Endothelial cell (in vitro differentiated cells): ENCODE measurements at places on chromosomes 7 and 10.

DNA sequence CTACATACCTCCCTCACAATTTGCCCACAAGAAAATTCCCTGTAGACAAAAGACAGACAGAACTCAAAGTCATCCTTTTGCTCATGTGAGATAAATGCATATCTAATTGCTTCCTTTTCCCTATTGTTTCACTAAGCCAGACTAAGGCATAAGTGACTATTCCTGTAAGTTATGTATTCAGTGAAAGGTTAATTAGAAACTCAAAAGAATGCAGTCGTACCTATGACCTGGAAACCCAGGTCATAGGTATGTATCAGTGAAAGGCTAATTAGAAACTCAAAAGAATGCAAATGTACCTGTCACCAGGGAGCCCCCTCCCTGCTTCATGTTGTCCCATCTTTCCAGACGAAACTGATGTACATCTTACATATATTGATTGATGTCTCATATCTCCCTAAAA lies 10.3 kb upstream of the GARS1 start:
- H3K27me3 ChIP-seq, result no peaks in the 10 kb centered on the region
- H3K4me3 ChIP-seq, result no peak overlapping the region
- peaks cover 4% of the 10 kb centered on the region for H3K4me1 ChIP-seq
- H3K27ac ChIP-seq, result no peak overlapping the region
- no peak for DNase-seq
- H3K36me3 ChIP-seq, result peaks cover 27% of the 10 kb centered on the region

- no peak overlapping the region for H3K4me3 ChIP-seq
- H3K27me3 ChIP-seq, result no peaks in the 10 kb centered on the region
- H3K27ac ChIP-seq, result no peak overlapping the region
- no peaks in the 10 kb centered on the region for H3K36me3 ChIP-seq
- DNase-seq, result no peak
Observed at GRCh38 chr7:88965371-88965770, 169.8 kb upstream of the TEX47 start.

DNA sequence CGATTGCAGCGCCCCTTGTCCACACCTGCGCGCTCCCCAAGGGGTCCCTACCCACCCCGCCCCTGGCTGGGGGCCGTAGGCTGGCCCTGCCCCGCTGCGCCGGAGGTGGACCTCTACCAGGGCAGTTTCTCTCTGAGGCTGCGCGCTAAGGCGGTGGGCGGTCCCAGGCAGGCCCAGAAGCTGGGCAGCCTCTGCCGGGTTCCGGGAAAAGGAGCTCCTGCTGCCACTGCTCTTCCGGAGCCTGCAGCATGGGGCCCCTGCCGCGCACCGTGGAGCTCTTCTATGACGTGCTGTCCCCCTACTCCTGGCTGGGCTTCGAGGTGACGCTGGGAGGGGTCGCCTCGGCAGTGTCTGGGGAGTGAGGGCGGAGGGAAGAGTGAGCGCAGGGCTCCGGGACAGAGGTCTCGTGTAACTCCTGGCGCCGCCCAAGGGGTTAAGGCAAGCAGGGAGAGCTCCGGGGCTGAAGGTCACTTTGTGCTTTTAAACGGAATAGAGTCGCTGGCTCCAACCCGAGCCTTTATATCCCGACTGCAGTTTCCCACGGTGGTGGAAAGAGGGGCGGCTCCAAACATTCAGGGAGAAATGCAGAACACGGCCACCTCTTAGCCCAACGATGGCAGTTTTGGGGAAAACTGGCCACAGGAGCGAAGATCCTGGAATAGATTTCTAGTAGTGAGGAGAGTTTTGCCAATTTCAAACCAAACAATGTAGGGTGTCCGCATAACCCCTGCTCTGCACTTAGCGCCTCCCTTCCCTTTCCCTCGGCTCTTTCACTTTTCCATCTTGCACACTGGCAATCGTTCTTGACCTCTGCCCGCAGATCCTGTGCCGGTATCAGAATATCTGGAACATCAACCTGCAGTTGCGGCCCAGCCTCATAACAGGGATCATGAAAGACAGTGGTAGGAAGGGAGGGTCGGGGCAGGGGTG lies at the start of gene GSTK1:
TSS of gene GSTK1 (plus strand) at position 176 of the 930 bp plus-strand sequence. CDS start at position 249, 73 bp downstream.
- H3K27ac ChIP-seq, result no peak within 1 kb of the TSS
- peak within 1 kb of the TSS; percentile 90 for H3K4me3 ChIP-seq
- DNase-seq, result peak; percentile 67
- H3K27me3 ChIP-seq, result peaks cover 2% of the 10 kb centered on the region
- peaks cover 10% of the 10 kb centered on the region for H3K36me3 ChIP-seq

- no peak overlapping the region for H3K4me3 ChIP-seq
- no peak for DNase-seq
- H3K27ac ChIP-seq, result no peak overlapping the region
- H3K36me3 ChIP-seq, result no peaks in the 10 kb centered on the region
- H3K27me3 ChIP-seq, result no peaks in the 10 kb centered on the region
Observed at GRCh38 chr10:84632866-84633265, 304.5 kb downstream of the CCSER2 start.

- peaks cover 22% of the 10 kb centered on the region for H3K4me1 ChIP-seq
- H3K27me3 ChIP-seq, result peaks cover 27% of the 10 kb centered on the region
- no peaks in the 10 kb centered on the region for H3K36me3 ChIP-seq
- no peak for DNase-seq
Observed at GRCh38 chr7:27198871-27199801, 755 bp downstream of the HOXA13 start.

GRCh38 chr7:34718867-34719266 lies 60.8 kb downstream of the NPSR1 start:
- no peaks in the 10 kb centered on the region for H3K36me3 ChIP-seq
- no peak overlapping the region for H3K27ac ChIP-seq
- no peak for DNase-seq
- peaks cover 3% of the 10 kb centered on the region for H3K4me1 ChIP-seq
- H3K27me3 ChIP-seq, result peaks cover 2% of the 10 kb centered on the region

GRCh38 chr7:15546272-15546792 lies 15.5 kb downstream of the AGMO start:
- no peaks in the 10 kb centered on the region for H3K36me3 ChIP-seq
- no peaks in the 10 kb centered on the region for H3K4me1 ChIP-seq
- H3K4me3 ChIP-seq, result no peak overlapping the region

- no peaks in the 10 kb centered on the region for H3K4me1 ChIP-seq
- H3K27me3 ChIP-seq, result peaks cover 2% of the 10 kb centered on the region
Observed at GRCh38 chr10:18767981-18768380, 108.8 kb downstream of the ARL5B start.

DNA sequence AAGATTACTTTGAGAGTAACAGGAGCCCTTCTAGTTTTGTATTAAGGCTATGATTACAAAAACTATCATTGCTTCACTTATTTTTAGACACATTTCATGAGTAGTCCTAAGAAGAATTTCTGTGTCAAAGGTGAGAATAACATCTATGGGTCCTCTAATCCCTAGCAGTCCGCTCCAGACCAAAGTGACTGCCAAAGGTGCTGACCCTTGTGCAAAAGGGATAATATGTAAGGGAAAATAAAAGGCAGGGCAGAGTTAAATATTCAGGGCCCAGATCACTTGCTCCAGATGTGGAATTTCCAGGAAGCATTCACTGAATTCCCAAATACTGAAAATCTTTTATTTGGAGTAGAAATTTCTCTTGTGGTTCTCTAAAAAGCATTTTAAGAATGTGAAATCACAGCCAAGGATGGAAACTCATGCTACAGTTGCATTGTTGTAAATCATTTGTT lies 29.3 kb downstream of the RHOBTB1 start:
- H3K27me3 ChIP-seq, result peaks cover 2% of the 10 kb centered on the region
- H3K4me3 ChIP-seq, result no peak overlapping the region
- no peak for DNase-seq
- no peak overlapping the region for H3K27ac ChIP-seq
- H3K4me1 ChIP-seq, result peaks cover 6% of the 10 kb centered on the region

DNA sequence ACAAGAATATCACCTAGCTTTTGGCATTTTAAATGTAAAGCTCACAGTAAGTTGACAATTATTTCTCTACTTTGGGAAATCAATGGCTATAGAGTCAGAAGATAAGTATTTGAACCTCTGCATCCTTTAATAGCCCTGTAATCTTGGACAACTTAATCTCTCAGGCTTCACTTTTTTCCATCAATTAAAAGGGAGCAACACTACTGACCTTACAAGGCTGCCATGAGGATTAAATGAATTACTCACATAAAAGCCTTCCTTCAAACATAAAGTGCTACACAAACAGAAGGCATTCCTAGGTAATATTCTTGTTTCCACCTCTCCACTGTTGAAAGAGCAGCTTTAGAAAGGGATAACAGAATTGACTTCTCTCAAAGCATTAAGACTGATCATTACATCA lies 266.0 kb downstream of the RNLS start:
- H3K4me1 ChIP-seq, result no peaks in the 10 kb centered on the region
- H3K27me3 ChIP-seq, result no peaks in the 10 kb centered on the region
- DNase-seq, result no peak

DNA sequence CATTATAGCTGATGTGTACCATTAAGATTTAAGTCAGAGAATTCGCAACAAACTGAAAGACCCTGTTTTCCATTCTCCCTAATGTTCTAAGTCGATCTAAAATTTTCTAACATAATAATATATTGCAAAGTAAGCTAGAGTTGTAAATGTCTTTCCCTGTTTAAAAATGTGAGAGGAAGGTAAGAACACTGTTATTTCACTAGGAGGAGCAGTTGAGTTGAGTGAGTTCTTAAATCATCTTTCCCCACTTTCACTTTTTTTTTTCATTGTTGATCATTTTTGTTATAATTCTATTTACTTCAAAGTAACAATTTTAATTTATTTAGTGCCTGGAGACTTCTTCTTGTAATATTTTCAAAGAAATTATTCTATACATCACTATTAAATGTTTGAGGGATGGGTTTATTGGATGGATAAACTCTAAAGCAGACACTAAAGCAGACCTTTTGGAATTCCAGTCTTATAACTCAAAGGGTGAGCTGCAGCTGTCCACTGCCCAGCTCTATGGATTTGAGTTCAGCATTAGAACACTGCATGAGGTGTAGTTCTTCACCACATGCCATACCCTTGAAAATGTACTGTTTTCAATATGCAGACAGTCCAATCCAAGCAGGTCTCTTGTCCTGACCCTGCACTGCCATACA lies 181.3 kb upstream of the FZD1 start:
- no peak overlapping the region for H3K27ac ChIP-seq
- H3K4me3 ChIP-seq, result no peak overlapping the region
- H3K27me3 ChIP-seq, result peaks cover 3% of the 10 kb centered on the region
- peaks cover 14% of the 10 kb centered on the region for H3K4me1 ChIP-seq
- DNase-seq, result no peak
- no peaks in the 10 kb centered on the region for H3K36me3 ChIP-seq

- no peak for DNase-seq
- no peak overlapping the region for H3K27ac ChIP-seq
- peaks cover 2% of the 10 kb centered on the region for H3K4me1 ChIP-seq
- H3K36me3 ChIP-seq, result peaks cover 25% of the 10 kb centered on the region
- no peak overlapping the region for H3K4me3 ChIP-seq
- peaks cover 10% of the 10 kb centered on the region for H3K27me3 ChIP-seq
Observed at GRCh38 chr7:159103382-159104187, 41.1 kb downstream of the VIPR2 start.

- H3K27ac ChIP-seq, result no peak overlapping the region
- peaks cover 3% of the 10 kb centered on the region for H3K4me1 ChIP-seq
- H3K4me3 ChIP-seq, result no peak overlapping the region
- no peaks in the 10 kb centered on the region for H3K27me3 ChIP-seq
Observed at GRCh38 chr7:52635021-52635420, 400.4 kb upstream of the POM121L12 start.

DNA sequence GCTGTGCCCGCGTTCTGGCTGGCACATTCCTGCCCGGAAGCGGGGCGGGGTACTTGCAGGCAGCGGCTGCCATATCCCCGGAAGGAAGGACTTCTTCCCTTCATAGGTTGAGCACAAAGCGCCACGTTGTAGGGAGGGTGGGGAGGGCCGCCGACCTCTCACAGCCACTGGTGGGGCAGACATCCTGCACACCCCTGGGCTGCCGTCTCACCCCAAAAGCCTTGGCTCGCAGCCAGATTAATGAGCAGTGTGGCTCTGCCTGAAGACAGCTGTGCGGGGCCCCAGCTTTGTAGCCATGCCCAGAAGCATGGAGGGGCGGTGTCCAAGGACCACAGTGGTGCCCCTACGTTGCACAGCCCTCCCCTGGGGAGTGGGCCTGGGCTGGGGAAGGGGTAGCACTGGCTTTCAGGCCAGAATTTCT lies 54.3 kb upstream of the DPYSL4 start:
- H3K4me3 ChIP-seq, result no peak overlapping the region
- no peaks in the 10 kb centered on the region for H3K36me3 ChIP-seq
- no peak overlapping the region for H3K27ac ChIP-seq
- H3K27me3 ChIP-seq, result peaks cover 5% of the 10 kb centered on the region
- DNase-seq, result no peak

GRCh38 chr7:36986948-36987724 lies 262.8 kb upstream of the AOAH start:
- H3K27me3 ChIP-seq, result peaks cover 3% of the 10 kb centered on the region
- H3K36me3 ChIP-seq, result no peaks in the 10 kb centered on the region
- H3K4me1 ChIP-seq, result peaks cover 6% of the 10 kb centered on the region
- H3K4me3 ChIP-seq, result no peak overlapping the region
- peak; percentile 81 for DNase-seq

DNA sequence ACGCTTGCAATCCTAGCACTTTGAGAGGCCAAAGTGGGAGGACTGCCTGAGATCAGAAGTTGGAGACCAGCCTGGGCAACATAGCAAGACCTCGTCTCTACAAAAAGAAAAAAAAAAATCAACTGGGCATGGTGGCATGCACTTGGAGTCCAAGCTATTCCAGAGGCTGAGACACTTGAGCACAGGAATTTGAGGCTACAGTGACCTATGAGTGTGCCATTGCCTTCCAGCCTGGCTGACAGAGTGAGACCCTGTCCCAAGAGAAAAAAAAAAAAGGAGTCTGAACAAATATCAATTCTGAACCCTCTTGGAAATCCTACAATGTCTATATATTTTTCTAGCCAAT lies 126.8 kb upstream of the NRP1 start:
- H3K27me3 ChIP-seq, result peaks cover 3% of the 10 kb centered on the region
- H3K4me3 ChIP-seq, result no peak overlapping the region

- DNase-seq, result no peak
- no peak overlapping the region for H3K4me3 ChIP-seq
- H3K36me3 ChIP-seq, result no peaks in the 10 kb centered on the region
- no peaks in the 10 kb centered on the region for H3K27me3 ChIP-seq
- no peak overlapping the region for H3K27ac ChIP-seq
Observed at GRCh38 chr7:29285444-29285793, 90.8 kb downstream of the CHN2 start.

DNA sequence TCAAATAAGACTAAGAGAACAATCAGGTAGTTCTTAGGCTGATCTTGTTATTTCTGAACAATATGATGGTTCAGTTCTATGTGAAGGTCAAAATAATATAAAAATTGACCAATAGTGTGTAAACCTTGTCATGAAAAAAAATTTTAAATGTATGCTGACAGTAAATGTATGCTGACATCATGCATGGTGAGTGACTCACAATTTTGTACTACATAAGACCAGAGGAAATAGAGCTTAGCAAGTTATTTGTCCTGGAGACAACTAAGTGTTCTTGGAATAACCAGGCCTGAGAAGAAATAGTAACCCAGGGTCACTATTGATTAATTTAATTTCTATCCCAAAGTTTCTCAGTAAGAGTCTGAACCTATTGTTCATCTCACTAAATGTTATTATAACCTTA lies 182.2 kb upstream of the PCDH15 start:
- no peak for DNase-seq
- no peaks in the 10 kb centered on the region for H3K4me1 ChIP-seq
- H3K4me3 ChIP-seq, result no peak overlapping the region
- H3K27me3 ChIP-seq, result peaks cover 2% of the 10 kb centered on the region
- H3K36me3 ChIP-seq, result no peaks in the 10 kb centered on the region

- no peaks in the 10 kb centered on the region for H3K4me1 ChIP-seq
- peak overlapping the region; percentile 57 for H3K27ac ChIP-seq
- peaks cover 10% of the 10 kb centered on the region for H3K36me3 ChIP-seq
- H3K4me3 ChIP-seq, result no peak overlapping the region
- peaks cover 8% of the 10 kb centered on the region for H3K27me3 ChIP-seq
- no peak for DNase-seq
Observed at GRCh38 chr7:158406364-158406763, 181.3 kb downstream of the PTPRN2 start.
